ENCODE measurements at places on chromosomes 6 and 20.

DNA sequence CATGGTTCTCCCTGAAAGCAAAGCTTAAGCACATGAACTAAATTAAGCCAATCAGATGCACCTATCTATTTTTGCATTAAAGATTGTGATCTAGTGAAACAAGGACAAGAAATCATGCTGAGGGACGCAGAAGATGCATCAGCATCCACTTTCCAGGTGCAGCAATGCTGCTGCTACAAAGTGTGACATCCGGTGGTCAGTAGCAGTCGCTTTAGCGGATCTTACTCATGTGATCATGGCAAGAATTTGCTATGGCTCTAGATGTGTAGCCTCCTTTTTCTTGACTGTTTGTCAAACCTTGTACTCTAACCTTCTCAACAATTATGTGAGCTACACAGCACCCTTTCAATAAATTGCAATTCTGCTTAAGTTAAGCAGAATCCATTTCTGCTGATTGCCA is 126.8 kb upstream of the SMLR1 start:
- no peak for DNase-seq

DNA sequence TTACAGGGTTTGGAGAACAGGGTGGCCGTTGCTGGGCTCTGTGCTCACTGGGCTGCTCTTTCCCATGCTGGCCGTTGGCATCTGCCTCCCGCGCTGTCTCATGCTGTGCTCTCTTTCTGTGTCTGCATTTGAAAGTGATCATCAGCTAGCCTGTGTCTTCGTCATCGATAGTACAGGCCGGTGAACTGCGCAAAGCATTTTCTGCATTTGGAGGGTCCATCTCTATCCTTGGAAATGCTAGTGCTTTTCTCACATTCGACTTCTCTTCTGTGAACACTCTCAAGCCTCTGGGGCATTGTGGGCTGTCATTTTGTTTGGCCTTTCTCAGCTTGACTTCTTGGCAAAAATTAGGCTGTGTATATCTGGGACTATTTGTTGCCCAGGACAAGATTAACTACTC is 6.8 kb upstream of the SNHG17 start:
- no peak for DNase-seq

DNA sequence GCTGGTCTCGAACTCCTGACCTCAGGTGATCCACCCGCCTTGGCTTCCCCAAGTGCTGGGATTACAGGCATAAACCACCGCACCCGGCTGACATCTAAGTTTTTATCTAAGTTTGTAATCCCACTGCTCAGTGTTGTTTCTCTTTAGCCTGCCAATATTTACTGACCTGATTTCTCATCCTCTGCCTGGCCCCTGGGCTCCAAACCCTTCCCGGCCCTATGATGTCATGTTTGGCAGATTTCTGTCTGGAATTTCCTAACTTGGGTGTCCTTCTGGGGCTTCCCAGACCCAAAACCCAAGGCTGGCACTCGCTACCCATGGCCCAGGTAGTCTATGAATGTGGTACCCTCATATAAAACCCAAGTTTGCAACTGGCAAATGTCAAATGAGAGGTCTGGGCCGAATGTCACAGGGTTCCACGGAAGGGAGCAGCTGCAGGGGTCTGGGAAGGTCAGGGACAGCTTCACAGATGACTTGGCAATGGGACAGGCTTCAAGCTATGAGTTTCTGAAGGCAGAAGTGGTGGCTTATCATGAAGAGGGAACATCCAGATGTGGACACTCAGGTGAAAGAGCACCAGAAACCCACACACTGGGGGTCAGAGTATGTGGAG is 54.9 kb downstream of the TMEM170B start:
- DNase-seq: no peak

- DNase-seq: no peak
These were observed 4.9 kb upstream of the UBE2J1 start for GRCh38 chr6:89357390-89357789.

- no peak for DNase-seq
These were observed 1.1 kb upstream of the VARS2 start for GRCh38 chr6:30912746-30913520.

GRCh38 chr20:57732226-57732625 is 22.4 kb upstream of the PMEPA1 start:
- DNase-seq: no peak

DNA sequence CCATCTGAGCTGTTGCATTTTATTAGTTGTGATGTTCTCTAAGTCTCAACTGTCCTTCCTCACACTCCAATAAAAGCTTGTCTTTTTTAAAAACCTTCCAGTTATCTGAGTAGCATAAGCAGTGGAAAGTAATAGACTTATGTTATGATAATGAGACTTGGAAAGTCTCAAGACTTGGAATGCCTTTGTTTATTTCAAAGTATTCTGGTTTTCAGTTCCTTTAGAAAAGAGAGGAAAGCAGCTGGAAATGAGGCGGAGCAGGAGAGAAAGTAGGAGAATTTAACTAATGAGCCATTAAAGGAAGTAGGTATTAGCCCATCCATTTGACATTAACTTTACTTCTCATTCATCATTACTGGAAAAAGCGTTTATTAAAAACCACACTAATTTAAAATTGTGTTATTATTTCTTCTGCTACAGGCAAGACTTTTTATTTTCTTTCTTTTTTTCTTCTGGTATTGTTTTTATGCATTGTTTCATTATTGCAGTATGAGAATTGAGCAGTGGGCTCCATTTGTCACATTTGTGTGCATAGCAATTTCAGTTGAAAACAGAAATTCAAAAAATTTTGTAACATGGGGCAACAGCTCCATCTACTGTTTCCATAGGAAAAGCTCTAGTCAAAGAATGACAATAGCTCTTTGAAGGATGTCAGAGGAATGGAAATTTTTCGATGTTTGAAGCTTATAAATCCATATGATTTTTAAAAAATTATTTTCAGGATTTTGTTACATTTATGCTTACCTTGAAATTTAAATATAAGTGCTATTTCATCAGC is 194.8 kb downstream of the COL9A1 start:
- peak; percentile 7 for DNase-seq

DNA sequence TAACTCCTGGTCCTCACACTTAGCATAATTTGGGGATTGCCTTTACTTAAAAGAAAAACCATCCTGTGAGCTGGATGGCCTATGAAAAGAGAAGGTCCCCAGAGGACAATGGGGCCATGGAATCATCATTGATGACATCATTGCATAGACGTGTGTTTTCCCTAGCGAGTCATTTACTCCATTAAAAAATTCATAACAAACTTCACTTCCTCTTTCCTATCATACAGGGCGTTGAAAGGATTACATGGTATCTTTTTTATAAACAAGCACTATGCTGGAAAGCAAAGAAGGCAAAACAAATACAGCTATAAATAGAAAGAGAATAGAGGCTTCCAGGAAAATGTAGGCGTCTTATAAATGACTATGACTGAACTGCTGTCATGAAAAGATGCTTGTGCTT is 11.3 kb upstream of the COL12A1 start:
- DNase-seq: no peak

DNA sequence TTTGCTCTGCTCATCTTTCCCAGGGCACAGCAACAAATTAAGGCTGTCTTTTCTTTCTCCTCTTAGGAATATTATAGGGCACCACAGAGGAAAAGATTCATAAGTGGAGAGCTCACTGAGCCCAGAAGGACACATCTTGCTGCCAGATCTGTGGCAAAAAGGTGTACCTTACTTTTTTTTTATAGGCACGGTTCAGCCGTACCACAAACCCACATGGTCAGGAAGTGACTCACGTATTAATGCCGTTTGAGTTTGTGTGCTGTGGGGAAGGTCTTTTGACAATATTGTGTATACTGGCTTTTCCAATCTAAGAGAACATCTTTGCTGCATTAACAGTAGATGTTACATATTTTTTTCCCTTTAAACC is 28.4 kb downstream of the PAQR8 start:
- no peak for DNase-seq

DNA sequence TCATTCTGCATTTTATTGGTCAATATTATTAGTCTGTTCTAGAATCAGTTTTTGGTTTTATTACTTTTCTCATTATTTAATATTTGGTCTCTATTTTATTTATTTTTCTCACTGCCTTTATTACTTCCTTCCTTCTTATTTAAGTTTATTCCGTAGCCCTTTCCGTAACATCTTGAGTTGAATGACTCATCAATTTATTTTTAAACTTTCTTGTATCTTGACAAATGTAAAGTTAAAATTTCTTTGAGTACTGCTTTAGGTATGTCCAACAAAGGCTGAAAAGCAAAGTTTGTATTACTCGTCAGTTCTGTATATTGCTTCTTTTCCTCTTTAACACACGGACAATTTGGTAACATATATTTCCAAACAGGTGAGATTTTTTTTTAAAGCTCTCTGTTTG is 192.0 kb downstream of the CD109 start:
- DNase-seq: no peak

- no peak for DNase-seq
These were observed 252.9 kb downstream of the GRM1 start for GRCh38 chr6:146281651-146282362.

DNA sequence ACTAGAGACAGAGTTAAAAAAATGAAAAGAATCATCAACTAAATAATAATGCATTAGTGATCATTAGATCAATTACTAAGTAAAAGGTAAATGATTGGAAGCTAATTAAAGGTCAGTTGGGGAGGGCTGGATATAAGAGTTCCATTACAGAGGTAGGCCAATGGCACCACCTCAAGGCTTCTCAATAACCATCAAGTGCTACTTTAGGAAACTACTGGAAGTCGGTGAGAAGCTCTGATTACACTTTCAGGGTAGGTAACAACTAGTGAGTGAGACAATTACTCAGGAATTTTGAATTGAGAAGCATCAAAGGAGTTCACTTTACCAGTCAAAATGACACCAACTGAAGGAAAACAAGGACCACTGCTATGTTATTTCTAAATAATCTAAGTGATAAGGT is 90.2 kb upstream of the HDAC2 start:
- DNase-seq: no peak

DNA sequence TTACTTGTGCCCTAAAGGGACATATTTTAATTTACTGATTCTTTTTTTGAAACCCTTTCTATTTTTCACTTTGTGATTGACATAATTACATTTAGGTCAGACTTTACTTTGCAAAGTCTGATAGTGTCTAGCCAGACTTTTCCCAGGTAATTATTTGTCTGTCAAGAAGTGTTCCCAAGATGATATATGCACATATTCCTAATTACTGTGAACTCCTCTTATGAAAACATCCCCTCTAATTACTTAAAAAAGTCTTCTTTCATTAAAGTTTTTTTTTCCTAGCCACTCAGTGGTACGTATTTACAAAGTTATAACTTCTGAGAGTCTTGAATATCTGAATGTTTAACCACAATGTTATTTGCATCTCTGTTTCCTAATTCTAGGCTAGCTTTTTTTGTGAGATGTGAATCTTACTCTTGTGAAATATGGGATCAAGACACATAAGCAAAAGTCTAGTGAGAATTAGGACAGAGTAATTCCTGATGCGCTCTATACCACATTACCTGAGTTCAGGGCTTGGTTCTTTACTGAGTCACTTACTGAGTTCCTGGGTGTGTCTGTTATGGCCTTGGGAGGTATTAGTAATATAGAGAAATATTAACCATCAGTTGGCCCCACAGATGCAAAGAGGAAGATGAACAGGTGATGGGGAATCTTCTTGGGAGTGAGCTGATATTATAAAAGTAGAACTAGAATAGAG is 27.9 kb downstream of the FAM83B start:
- DNase-seq: no peak

DNA sequence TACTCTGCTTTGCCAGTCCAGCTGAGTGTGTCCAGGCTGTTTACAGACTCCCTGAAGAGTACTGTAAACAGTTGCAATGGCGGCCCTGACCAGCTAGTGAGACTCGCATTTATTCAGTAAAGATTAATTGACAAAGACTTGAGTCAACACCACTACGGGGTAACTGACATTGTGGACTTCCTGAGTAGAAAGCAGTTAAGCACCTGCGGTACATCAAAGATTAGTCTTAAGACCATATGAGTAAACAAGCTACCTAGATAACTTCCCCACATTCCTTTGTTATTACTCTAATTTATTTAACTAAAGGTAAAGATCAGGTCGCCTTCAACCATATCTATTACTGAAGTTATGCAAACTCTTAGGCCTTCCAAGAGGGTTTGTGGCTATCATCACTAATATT is 12.6 kb downstream of the VPS52 start:
- no peak for DNase-seq

- no peak for DNase-seq
These were observed 733.3 kb downstream of the HACE1 start for GRCh38 chr6:104126315-104127005.

DNA sequence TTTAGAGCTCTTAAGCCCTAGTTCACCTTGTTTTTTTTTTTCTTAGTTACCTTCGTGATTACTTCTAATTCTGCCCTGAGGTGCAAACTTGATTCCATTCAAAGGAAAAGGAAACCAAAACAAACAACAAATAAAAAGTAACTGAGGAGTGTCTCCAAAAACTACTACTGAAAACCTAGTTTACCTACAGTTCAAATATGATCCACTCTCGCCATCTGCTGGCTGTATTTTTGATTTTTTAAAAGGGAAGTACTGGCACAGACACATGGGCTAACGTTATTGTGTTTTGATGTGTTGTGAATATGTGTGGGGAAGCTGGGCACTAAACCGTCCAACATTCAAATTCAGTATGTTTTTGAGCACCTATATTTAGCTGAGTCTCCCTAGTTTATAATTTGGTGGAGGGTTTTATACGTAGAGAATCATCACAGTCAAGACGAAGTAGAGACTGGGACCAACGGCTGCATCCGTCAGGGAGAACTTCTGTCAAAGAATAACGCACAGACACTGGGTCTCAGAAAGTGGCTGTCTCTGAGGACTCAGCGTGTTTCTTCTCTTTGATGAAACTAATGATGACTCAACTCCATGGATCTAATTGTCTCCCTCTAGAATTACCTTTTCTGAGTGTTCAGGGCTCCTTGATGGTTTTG is 373.5 kb upstream of the BTBD3 start:
- DNase-seq: peak; percentile 21

- no peak for DNase-seq
These were observed 8.5 kb upstream of the SRC start for GRCh38 chr20:37337208-37337991.

DNA sequence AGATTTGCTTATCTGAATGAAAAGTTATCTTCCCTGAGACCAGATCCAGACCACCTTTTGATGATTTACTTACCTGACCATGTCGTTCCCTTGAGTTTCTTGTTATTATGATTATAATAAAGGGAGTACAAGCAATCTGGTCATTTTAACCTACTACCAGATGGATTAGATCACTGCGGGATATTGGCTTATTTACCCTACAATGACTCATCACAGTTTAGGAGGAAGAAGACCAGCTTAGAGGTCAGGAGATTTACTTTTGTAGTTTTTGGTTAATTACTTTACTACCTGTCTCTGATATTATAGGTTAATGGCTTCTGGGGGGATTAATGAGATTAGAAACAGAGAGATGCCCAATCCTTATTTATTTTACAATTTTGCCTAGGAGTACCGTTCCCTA is 10.7 kb downstream of the PKIB start:
- no peak for DNase-seq
